IMR-90 (cell line): ENCODE measurements at places on chromosomes 11 and 22. TPM values are rescaled to one million over a fixed set of nuclear protein-coding genes. Genes with fewer than 3 reads are reported as not detected.

GRCh38 chr22:18145676-18146388, 4.1 kb upstream of the USP18 start:
- DNase-seq: no peak
- no peak overlapping the region for H3K4me3 ChIP-seq
- no peaks in the 10 kb centered on the region for H3K36me3 ChIP-seq
- H3K27ac ChIP-seq: no peak overlapping the region
- H3K27me3 ChIP-seq: no peaks in the 10 kb centered on the region

The OR52I1 gene
- not detected in 2 replicates for total RNA-seq

The P2RX6 gene
- total RNA-seq: 0.56 and 0.90 TPM in 2 replicates

GRCh38 chr22:17633217-17633997, 4.9 kb upstream of the ATP6V1E1 start:
- peaks cover 2% of the 10 kb centered on the region for H3K4me1 ChIP-seq
- DNase-seq: peak; percentile 92
- H3K27me3 ChIP-seq: no peaks in the 10 kb centered on the region
- H3K4me3 ChIP-seq: no peak overlapping the region
- no peaks in the 10 kb centered on the region for H3K36me3 ChIP-seq
- peak overlapping the region; percentile 87; the same call in 1 of the 2 replicates for H3K27ac ChIP-seq

The TH gene
- not detected in 2 replicates for total RNA-seq

The CLTCL1 gene
- 7.5 and 8.1 TPM in 2 replicates for total RNA-seq

- no peaks in the 10 kb centered on the region for H3K4me1 ChIP-seq
- no peak overlapping the region for H3K4me3 ChIP-seq
- no peak for DNase-seq
- no peaks in the 10 kb centered on the region for H3K36me3 ChIP-seq
Measured at GRCh38 chr22:41996826-41997225, 1.8 kb upstream of the WBP2NL start.

GRCh38 chr11:103608566-103608965, 427.9 kb upstream of the DDI1 start:
- no peaks in the 10 kb centered on the region for H3K27me3 ChIP-seq
- no peak overlapping the region for H3K4me3 ChIP-seq
- peak; percentile 64 for DNase-seq
- peak overlapping the region; percentile 39; the same call in 1 of the 2 replicates for H3K27ac ChIP-seq
- no peaks in the 10 kb centered on the region for H3K36me3 ChIP-seq

The MN1 gene
- total RNA-seq: 0.28 and 0.36 TPM in 2 replicates

DNA sequence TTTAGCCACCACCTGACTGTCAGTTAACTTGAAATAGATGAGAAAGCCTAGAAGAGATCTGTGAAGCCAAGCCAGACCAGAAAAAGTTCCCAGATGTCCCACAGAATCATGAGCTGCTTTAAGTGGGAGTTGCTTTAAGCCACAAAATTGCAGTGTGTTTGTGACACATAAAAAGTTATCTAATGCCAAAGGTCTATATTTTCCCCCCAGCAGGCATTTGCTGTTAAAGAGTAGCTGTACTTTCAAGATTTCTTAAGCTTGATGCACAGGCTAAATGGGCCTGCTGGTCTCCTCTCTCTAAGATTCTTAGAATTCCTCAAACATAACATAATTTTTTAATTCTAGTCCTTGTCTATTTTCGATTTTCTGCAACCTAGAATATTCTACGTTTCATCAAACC, 825.7 kb downstream of the FAM181B start:
- H3K27me3 ChIP-seq: no peaks in the 10 kb centered on the region
- no peaks in the 10 kb centered on the region for H3K4me1 ChIP-seq
- H3K4me3 ChIP-seq: no peak overlapping the region
- no peaks in the 10 kb centered on the region for H3K36me3 ChIP-seq
- no peak overlapping the region for H3K27ac ChIP-seq
- no peak for DNase-seq

The OR52R1 gene
- not detected in 2 replicates for total RNA-seq

The MYEOV gene
- total RNA-seq: 6.1 and 6.8 TPM in 2 replicates

DNA sequence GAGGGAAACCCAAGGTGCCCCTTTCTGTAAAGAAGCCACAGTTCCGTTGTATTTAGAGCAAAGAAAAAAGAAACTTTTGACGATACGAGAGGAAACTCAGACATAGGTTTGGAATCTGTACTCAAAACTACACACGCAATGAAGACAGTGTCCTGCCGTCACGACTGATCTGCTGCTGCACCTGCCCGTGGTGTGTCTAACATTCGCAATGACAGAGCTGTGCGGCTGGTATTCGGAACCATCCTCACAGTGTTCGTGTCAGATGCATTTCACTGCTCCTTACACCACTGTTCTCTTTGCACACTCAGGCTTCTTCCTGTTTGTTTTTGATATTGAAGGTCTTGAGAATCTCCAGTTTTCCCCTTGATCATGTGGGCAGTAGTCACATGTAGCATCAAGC, 84.8 kb downstream of the RTL6 start:
- peaks cover 7% of the 10 kb centered on the region; the same call in 1 of the 2 replicates for H3K27me3 ChIP-seq
- no peaks in the 10 kb centered on the region for H3K36me3 ChIP-seq
- H3K4me3 ChIP-seq: no peak overlapping the region
- H3K4me1 ChIP-seq: no peaks in the 10 kb centered on the region

DNA sequence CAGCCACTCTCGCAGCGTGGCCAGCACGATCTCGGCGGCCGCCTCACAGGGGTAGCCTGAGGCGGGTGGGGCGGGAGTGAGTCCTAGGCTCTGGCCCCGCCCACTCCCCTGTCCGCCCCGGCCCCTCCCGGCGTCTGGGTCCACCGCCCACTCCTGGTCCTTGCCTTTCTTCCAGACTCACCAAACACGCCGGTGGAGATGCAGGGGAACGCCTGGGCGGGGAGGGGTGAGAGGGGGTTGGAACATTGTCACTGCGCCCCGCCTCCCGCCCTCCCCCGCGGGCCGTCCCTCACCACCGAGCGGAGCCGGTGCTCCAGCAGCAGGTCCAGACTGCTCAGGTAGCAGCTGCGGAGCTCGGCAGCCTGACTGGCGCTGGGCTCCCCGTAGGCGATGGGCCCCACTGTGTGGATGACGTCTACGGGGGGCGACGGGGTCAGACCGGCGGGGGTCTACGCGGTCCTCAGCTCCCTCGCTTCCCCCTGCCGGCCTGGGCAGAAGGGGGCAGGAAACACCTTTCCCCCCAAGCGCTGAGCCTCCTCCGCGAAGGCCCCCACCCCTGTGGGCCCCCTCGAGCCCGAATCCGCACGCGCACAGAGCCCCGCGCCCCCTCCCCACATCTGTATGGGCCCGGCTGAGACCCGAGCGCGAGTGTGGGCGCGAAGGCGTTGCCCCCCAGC, 13.2 kb downstream of the OTUB1 start:
- DNase-seq: no peak
- no peaks in the 10 kb centered on the region for H3K27me3 ChIP-seq
- no peak overlapping the region for H3K27ac ChIP-seq
- H3K4me3 ChIP-seq: no peak overlapping the region

The OR52N4 gene
- total RNA-seq: not detected in 2 replicates

The C11orf52 gene
- 0.28 and 0.90 TPM in 2 replicates for total RNA-seq

DNA sequence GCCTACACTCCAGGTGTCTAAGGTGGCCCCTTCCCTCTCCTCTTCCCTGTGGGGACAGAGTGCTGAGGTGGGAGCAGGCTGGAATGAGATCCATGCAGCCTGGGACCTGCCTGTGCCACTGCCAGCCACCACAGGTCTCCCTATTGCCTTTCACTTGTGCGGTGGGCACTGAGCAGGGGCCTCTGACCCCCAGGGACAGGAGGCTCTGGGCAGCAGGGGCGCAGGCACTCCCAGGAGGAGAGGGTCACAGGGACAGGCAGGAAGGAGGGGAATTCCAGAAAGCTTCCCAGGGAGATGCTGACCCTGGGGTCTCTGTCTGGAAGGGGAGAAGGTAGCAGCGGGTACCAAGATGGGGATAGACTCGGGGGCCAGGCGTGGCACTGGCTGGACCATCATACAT, 228.5 kb upstream of the B3GAT1 start:
- H3K27ac ChIP-seq: no peak overlapping the region
- no peak for DNase-seq
- no peaks in the 10 kb centered on the region for H3K36me3 ChIP-seq
- H3K4me1 ChIP-seq: no peaks in the 10 kb centered on the region
- no peak overlapping the region for H3K4me3 ChIP-seq
- no peaks in the 10 kb centered on the region for H3K27me3 ChIP-seq

DNA sequence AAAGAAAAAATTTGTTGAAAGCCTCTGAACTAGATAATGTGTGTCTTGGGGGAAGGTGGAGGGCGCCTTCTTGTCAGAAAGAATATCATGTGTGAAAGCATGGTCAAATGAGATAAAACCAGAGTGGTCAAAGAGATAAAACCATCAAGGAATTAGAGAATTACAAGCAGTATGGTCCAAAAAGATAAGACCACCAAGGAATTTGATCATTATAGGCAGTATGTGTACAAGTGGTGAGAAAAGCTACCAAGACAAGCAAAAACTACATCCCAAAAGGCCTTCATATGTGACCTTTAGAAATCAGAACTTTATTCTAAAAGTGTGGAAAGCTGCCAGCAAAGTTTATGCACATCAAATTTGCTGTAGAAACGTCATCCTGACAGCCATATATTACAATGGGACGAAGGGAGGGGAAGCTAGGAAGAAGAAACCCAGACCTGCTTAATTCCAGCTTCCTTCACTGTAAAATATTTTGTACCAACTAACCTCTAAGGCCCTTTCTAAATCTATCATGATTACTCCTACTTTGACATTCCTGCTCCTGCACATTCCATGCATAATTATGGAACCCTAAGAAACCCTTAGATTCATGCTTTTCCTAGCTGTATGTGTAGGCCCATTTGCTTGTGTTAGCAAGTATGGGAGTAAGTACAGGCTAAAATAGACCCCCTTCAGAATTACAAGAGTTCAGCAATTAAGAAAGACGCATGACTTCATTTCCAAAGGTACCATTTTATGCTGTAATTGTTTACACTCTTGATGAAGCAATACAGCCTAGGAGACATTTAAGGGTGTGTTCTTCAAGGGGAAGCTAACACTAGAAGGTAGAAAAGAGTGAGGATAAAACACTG, 51.6 kb downstream of the LGR4 start:
- no peaks in the 10 kb centered on the region for H3K27me3 ChIP-seq
- H3K27ac ChIP-seq: no peak overlapping the region
- H3K4me1 ChIP-seq: no peaks in the 10 kb centered on the region; the same call in 1 of the 2 replicates

The SLC1A2 gene
- total RNA-seq: 0.54 and 0.56 TPM in 2 replicates

DNA sequence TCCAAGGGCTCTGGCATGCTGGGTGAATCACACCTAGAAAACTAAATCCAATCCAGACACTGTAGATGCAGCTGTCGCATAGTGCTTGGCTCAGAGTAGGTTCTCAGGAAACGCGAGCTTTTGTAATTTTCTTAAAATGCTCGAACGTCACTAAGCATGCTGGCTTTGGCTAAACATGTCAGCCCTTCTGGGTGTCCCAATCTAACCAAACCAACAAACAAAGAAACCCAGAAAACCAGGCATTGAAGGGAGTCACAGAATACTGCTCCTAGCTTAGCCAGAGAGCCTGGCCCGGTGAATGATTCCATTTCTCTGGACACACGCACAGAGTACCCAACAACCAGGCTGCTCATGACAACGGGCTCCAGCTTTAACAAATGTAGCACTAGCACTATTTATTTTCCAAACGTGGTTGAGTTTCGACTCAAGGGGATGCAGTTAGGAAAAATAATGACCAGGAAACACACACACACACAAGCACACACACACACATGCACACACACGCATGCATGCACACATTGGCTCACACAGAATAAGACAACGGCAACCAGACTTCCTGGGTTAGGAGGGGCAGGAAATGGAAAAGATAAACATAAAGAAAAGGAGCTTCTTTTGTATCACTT, 492.6 kb downstream of the MIAT start:
- no peak overlapping the region for H3K27ac ChIP-seq
- H3K27me3 ChIP-seq: peaks cover 7% of the 10 kb centered on the region
- peak; percentile 37 for DNase-seq
- H3K4me3 ChIP-seq: no peak overlapping the region

DNA sequence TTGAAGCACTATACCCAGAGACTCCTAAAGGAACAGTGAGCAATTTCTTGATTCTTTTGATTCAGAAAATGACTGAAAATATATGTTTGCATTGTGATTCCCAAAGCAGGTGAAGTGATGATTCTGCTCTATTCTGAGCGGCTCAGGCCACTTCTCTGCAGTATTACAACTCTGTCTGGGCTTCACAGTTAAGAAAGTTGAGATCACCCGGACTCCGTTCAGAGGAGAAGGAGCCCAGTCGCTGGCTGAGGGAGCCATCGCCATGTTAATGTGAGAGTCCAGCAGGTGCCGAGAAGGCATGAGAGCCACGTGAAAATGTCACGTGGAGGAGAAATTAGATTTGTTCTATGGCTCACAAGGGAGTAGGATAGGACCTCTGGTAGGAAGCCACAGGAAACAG, 91.6 kb downstream of the SCN3B start:
- H3K4me3 ChIP-seq: no peak overlapping the region
- no peak for DNase-seq
- H3K27me3 ChIP-seq: no peaks in the 10 kb centered on the region
- H3K36me3 ChIP-seq: no peaks in the 10 kb centered on the region
- H3K4me1 ChIP-seq: peaks cover 13% of the 10 kb centered on the region
- no peak overlapping the region for H3K27ac ChIP-seq

- no peak overlapping the region for H3K4me3 ChIP-seq
- H3K27ac ChIP-seq: no peak overlapping the region
- peaks cover 21% of the 10 kb centered on the region for H3K27me3 ChIP-seq
- H3K4me1 ChIP-seq: no peaks in the 10 kb centered on the region
Measured at GRCh38 chr11:113528982-113529381, 53.8 kb upstream of the DRD2 start.

The BBS1 gene
- total RNA-seq: 13.9 and 16.5 TPM in 2 replicates

The C11orf16 gene
- not detected in 2 replicates for total RNA-seq

DNA sequence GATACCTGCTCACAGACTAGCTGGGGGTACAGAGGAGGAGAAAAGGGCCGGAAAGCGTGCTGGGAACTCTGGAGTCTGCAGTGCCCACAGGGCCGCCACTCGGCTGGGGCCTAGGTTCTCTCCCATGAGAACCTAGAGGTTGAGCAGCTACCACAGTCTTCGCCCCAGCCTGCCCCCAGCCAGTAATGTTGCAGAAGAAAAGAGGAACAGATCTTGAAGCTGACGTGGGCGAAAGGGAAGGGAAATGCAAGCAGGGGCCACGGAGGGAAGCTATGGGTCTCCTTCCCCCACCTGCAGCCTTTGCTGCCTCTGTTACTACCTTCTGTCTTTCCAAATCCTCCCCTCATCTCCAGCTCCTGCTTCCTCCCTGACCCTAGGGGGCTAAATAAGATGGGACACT, 28.8 kb upstream of the P2RY2 start:
- peaks cover 5% of the 10 kb centered on the region; the same call in 1 of the 2 replicates for H3K27me3 ChIP-seq
- no peak overlapping the region for H3K4me3 ChIP-seq
- H3K36me3 ChIP-seq: no peaks in the 10 kb centered on the region
- H3K27ac ChIP-seq: no peak overlapping the region

The OR8G5 gene
- not detected in 2 replicates for total RNA-seq

The TMEM218 gene
- 19.4 and 24.4 TPM in 2 replicates for total RNA-seq

The TSPAN32 gene
- total RNA-seq: not detected in 2 replicates

- H3K4me3 ChIP-seq: no peak overlapping the region
- H3K4me1 ChIP-seq: no peaks in the 10 kb centered on the region
- peaks cover 27% of the 10 kb centered on the region for H3K27me3 ChIP-seq
- no peaks in the 10 kb centered on the region for H3K36me3 ChIP-seq
- DNase-seq: peak; percentile 13
- H3K27ac ChIP-seq: no peak overlapping the region
Measured at GRCh38 chr11:44658506-44658850, 68.3 kb upstream of the TSPAN18 start.

The TREH gene
- total RNA-seq: not detected in 2 replicates

GRCh38 chr22:23218867-23219251, 38.5 kb downstream of the BCR start:
- H3K4me1 ChIP-seq: peaks cover 44% of the 10 kb centered on the region
- H3K27me3 ChIP-seq: no peaks in the 10 kb centered on the region
- DNase-seq: peak; percentile 62
- peak overlapping the region; percentile 66; the same call in 1 of the 2 replicates for H3K27ac ChIP-seq
- no peak overlapping the region for H3K4me3 ChIP-seq
